ENCODE measurements at places on chromosomes 4 and X.
A peak's percentile ranks its signal among the peaks of the same experiment; 100 is the strongest.

- no peak for DNase-seq
Measured at GRCh38 chr4:80463509-80463908, 128.0 kb downstream of the CFAP299 start.

GRCh38 chr4:11281720-11282119 lies 147.0 kb downstream of the HS3ST1 start:
- DNase-seq = no peak

GRCh38 chrX:70908541-70908940 lies at the start of gene TEX11:
Gene TEX11 (minus strand): TSS chrX:70908711. CDS start chrX:70907789, 922 bp downstream.
- DNase-seq = no peak

GRCh38 chr4:164428561-164428960 lies 325.4 kb upstream of the SMIM31 start:
- no peak for DNase-seq

DNA sequence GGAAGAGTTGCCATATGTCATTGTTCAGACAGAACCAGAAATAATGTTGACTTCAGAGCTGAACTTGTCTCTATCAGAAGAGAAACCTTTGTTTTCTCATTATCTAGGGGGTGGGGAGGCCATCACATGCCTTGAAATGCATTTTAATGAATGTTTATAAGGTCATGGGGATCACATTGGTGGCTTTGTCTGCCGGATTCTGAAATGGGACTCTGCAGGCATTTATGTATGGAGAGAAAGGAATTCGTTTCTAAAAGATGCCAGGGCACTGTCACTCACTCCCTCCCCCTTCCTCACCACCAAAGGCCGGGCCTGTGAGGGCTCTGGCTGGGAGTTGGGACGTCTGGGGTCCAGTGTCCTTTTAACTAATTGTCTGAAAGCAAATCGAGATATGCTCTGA lies 102.2 kb downstream of the MAMLD1 start:
- DNase-seq = no peak

- DNase-seq = peak; percentile 35
Measured at GRCh38 chrX:139201924-139202323, 328.6 kb upstream of the F9 start.

GRCh38 chrX:68761086-68761485 lies 67.7 kb upstream of the EFNB1 start:
- DNase-seq = no peak

- peak; percentile 41 for DNase-seq
Measured at GRCh38 chrX:118534716-118535493, 39.3 kb downstream of the DOCK11 start.

DNA sequence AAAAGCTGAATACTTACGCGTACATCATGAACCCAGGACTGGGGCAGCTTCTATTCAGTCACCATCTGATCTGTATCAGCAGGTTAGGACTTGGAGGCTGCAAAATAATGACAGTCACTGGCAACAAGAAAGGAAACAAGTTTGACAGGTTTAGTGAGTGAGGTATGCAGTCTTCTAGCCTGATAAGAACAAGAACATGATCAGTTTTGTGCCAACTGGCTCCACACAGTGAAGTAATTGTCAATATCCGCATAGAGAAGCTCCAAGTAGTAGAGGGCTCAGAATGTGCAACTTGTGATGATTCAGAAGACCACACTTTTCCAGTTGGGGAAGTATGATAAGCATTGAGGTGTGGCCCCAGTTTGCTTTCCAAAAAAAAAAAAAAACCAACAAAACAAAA lies at the start of gene TMPRSS11F:
TMPRSS11F (minus strand) TSS at position 77 of the 400 bp plus-strand sequence; CDS start at position 28, 49 bp downstream.
- DNase-seq = peak; percentile 17

GRCh38 chr4:41451961-41452360 lies 86.0 kb upstream of the LIMCH1 start:
- no peak for DNase-seq

- DNase-seq = no peak
Measured at GRCh38 chr4:78024576-78025091, 32.5 kb upstream of the FRAS1 start.

DNA sequence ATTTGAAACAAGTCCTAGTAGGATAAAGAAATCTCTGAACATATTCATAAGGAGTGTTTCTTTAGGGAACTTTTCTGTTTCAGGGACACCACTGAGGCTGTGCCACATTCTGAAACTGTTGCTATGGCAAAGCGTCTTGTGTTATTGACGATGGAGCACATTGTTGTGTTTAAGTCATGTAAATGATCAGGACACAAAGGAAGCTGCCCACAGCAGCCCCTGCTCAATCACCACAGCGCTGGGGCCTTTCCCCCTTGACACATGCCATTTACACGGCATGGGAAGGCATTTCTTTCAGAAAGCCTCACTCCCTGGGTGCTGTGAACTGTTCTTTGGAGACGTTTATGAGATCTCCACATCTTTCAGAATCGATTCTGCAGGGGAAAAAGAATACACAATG lies 39.8 kb upstream of the MID1 start:
- DNase-seq = no peak

DNA sequence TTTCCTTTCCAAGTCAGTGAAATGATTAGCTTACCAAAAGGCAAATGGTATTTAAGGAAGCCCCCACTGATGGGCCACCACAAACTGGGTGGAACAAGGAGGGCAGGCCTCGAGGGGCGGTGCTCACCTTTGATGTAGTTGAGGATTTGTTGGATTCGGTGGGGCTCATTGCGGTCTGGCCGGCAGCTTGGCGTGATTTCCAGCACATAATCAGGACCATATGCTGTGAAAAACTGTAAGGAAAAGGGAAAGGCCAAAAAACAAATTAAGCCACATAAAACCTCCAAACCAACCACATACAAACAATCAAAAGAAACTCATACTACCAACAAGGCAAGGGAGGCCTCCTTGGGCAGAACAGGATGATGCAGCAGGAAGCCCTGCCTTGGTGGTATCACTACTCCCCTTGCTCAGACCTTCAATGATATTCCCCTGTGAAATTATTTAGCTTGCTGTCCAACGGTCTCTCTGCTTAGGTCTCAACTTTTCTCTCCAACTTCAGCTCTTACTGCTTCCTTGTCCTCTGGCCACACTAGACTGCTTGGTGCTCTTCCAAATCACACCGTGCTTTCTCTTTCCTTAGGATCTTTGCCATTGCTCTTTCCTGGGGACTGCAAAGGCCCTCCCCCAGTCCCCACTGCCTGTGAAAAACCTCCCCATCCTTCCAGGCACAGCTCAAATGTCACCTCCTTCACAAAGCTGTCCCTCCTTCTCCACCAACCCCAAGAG lies 46.1 kb upstream of the CITED1 start:
- peak; percentile 65 for DNase-seq

DNA sequence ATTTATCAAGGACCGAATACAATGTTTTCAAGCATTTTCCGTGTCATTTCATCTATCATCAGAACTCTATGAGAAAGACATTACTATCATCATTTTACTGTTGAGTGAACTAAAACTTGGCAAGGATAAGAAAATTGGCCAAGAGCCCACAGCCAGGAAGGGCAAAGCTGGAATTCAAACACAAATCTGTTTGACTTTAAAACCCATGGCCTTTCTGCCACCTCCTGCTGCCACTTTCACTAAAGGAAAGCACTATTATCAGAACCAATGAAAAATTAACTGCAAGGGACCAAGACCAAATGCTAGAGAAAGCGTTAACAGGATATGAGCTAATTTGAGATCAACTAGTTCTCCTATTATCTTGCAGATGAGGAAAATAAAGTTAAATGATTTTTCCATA lies 2759.2 kb downstream of the ARAP2 start:
- DNase-seq = no peak

- DNase-seq = no peak
Measured at GRCh38 chrX:142249721-142250120, 44.6 kb upstream of the MAGEC2 start.

GRCh38 chr4:125703443-125703842 lies 388.7 kb downstream of the FAT4 start:
- no peak for DNase-seq

DNA sequence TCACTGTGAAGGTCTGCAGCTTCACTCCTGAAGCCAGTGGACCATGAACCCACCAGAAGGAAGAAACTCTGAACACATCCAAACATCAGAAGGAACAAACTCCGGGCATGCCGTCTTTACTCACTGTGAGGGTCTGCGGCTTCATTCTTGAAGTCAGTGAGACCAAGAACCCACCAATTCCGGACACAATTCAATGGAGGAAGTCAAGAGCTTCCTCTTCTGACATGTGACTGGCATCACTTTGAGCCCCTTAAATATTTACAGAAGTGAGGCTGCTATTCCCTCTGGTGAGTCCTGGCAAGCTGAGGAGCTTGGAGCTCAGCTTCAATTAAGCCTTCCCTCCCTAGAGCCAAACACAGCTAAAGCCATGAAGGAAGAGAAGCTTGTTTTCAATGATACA lies 103.5 kb upstream of the SRD5A3 start:
- DNase-seq = no peak

GRCh38 chr4:163764569-163764968 lies 270.1 kb downstream of the TMA16 start:
- no peak for DNase-seq

DNA sequence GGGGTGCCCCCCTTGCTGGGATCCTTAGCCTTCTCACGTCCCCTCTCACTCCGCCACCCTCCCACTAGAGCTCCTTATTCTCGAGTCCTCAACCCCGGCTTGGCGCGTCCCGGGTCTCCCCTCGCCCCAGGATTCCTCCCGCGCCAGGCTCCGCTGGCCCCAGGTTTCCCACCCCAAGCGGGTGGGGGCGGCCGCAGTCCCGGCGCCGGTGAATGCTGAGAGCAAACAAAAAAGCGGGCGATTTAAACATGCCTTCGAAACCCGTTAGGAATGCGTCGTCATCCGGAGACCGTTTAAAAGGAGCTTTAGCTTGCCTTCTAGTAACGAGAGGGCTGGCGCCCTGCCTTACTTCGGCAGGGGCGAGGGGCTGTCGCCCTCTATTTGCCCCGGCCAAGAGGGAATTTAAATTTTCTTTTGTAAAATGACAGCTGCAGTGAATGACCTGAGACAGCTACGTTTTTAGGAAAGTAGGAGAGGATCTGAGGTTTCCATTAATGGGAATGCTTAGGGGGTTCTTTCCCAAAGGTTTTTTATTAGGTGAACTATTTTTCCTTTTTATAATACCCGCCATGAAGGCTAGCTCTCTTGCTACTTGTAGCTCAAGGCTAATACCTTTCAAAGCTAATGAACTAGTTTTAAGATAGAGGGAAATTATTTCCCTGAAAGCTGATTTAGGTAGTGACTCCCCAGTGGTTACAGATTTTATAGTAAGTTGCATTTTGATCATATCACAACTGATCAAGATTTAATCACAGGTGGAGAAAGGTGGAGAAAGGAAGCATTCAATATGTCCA lies 3.1 kb downstream of the JADE1 start:
- peak; percentile 86 for DNase-seq

DNA sequence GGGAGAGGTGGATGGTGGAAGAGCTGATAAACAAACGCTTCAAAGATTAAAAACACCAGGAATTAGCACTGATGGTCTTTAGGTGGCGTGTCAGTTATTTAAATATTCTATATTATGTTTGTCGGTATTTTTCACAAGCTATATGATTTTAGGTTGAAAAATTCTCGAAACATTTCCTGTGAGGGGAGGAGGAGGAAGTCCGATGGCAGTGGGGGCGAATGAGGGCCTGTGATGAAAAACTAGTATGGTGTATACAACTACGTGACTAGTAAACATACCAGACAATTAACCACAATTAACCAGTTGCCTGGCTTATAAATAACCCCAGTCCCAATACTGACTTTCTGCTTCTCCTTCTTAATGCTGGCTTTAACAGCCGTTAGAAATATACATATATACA lies 595 bp upstream of the NAP1L2 start:
- DNase-seq = no peak

DNA sequence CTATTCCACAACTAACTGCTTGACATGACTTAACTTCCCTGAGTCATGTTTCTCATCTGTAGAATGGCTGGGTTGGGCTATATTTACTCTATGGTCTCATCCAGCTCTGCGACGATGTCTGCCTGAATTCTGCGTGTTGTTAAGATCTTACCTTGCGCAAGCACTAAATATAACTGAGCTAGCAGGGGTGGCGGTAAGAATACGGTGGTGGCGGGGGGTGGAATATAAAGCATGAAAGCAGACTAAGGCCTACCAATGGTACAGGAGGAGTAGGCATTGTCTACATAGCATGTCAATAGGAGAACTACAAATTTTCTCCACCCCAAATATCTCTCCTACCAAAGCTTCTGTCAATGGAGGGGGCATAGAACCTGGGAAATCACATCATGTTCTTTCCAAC lies 45.7 kb upstream of the DCLK2 start:
- DNase-seq = no peak

DNA sequence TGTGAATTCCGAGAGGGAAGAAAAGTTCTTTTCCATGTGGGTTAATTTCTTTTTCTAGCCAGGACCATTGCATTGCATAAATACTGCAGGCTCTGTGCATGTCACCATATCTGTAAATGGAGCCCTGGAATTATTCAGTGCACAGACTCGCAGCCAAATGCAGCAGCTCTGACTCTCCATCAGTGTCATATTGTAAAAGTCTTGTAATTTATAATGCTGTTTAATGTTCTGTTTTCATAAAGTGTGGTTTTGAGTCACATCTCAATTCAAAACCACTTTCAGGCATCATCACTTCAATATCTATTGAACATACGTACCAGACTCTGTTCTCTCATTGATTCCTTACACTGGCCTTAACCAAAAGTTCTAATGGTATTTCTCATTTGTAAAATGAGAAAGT lies 193.9 kb upstream of the RPL34 start:
- DNase-seq = no peak

- peak; percentile 30 for DNase-seq
Measured at GRCh38 chr4:32519060-32519459, 1798.9 kb downstream of the PCDH7 start.

DNA sequence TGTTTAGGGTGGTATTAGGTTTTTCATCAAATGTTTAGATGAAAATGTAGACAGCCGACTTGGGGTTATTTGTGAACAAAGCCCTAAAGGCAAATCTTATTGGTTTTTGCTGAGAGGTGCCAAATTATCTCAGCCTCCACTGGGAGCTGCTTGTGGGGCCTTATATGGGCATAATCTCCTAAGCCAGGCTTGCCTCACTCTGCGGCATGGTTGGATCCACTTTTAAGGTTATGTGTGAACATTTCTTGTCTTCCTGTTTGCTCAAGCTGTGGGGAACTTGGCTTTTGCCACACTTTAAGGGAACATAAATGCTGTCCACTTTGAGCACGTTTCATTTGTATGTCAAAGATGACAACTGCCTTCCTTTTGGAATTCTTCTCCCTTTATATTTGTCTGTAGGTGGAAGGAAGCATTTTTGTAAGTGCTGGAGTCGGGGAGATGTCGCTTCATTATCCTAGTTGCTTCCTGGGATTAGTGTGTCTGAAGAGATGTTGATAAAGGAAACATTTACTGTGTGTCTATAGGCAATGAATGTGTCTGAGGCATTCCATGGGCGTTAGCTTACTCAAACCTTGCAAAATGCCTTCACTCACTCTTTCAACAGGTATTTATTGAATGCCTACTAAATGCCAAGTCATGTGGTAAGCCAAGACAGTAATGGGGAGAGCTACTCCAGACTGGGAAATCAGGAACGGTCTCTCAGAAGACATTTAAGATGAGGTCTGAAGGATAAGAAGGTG lies 78.3 kb downstream of the SLC9A6 start:
- peak; percentile 21 for DNase-seq

GRCh38 chrX:149818652-149819051 lies 36.9 kb downstream of the MAGEA9 start:
- no peak for DNase-seq
